ENCODE measurements at places on chromosomes 12 and 14. TPM values are rescaled to one million over a fixed set of nuclear protein-coding genes. Genes with fewer than 3 reads are reported as not detected.

- DNase-seq: no peak
These were observed 47.7 kb downstream of the NOC4L start for GRCh38 chr12:132191715-132192553.

DNA sequence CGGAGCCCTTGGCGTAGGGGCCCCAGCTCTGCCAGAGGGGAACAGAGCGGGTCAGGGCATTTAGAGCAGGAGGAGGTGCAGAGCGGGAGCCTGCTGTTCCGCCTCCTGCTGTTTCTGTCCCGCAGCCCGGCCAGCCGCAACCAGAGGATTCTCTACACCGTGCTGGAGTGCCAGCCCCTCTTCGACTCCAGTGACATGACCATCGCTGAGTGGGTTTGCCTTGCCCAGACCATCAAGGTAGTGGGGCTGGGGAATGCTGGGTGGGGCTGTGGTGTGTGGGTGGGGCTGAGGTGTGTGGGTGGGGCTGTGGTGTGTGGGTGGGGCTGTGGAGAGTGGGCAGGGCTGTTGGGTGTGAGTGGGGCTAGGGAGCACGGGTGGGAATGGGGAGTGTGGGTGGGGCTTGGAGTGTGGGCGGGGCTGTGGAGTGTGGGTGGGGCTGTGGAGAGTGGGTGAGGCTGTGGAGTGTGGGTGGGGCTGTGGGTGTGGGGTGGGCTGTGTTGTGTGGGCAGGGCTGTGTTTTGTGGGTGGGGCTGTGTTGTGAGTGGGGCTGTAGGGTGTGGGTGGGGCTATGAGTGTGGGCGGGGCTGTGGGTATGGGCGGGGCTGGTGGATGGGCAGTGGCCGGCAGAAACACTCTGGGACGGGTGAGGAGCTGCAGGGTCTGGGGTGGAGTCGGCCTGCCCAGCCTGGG, 8.0 kb downstream of the ASPG start:
- no peak for DNase-seq

GRCh38 chr14:34537677-34538009, 1.9 kb downstream of the EAPP start:
- DNase-seq: no peak

DNA sequence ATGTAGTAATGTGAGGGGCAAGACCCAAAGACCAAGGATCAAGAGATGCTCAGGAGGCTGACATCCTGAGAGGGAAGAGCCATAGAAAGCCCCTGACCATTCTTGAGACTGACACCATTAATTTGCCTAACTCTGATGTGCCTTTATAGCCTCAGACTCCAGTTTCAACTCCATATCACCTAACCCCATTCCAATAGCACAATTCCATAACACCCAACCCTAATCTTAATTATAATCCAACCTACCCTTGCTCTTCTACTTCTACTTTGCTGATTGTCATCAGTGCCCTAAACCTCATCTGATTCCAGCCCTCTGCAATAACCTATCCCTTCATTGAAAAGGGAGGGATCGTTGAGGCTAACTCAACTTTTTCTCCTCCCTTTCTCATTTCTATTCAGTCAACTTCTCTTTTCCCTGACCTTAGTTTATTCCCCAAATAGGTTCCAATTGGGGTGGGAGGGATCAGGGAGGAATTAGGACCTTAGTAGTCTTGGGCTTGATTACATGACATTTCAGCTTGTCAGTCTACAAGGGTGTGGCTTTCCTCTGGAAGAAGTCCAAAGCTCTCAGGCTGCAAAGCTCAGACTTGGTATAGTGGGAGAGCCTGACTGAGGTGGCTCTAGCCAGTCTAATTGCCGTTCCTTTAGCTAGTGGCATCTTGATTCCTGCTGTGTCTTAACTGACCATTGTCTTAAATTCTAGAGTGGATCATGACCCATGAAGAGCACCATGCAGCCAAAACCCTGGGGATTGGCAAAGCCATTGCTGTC, 3.1 kb downstream of the PFKM start:
- DNase-seq: no peak

DNA sequence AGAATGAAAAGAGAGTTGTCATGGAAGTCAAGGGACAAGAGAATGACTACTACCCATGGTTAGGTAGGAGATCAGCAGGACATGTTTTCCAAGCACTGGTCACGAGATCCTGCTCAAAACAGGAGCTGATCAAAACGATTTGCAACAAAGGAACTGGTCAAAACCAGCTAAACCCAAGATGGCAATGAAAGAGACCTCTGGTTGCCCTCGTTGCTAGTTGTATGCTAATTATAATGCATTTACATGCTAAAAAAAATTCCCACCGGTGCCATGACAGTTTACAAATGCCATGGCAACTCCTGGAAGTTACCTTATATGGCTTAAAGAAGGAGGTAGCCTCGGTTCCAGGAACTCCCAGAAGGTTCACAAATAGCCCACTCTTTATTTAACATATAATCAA, 95.0 kb upstream of the OTX2 start:
- no peak for DNase-seq

- no peak for DNase-seq
These were observed 89.2 kb downstream of the NUAK1 start for GRCh38 chr12:106049546-106049945.

GRCh38 chr12:78189656-78190055, 359.0 kb downstream of the NAV3 start:
- no peak for DNase-seq

- no peak for DNase-seq
These were observed 10.2 kb upstream of the YARS2 start for GRCh38 chr12:32765906-32766305.

GRCh38 chr12:122081697-122082221, 3.2 kb downstream of the MLXIP start:
- DNase-seq: no peak

GRCh38 chr14:90087433-90087832, 25.6 kb downstream of the KCNK13 start:
- DNase-seq: no peak

- no peak for DNase-seq
These were observed 107.3 kb downstream of the ZFP36L1 start for GRCh38 chr14:68685419-68686204.

- DNase-seq: no peak
These were observed 1136.8 kb downstream of the AACS start for GRCh38 chr12:126201981-126202537.

- DNase-seq: no peak
These were observed 4.0 kb downstream of the STON2 start for GRCh38 chr14:81396113-81396512.

GRCh38 chr12:70936203-70936813, 15.8 kb upstream of the PTPRR start:
- no peak for DNase-seq

GRCh38 chr12:116027551-116027821, 250.0 kb downstream of the MED13L start:
- no peak for DNase-seq

TTC6 gene
- total RNA-seq: 74.7 TPM

SLC17A8 gene
- total RNA-seq: not detected

KCNK13 gene
- total RNA-seq: 0.16 TPM

KRT79 gene
- 0.48 TPM for total RNA-seq

TPH2 gene
- not detected for total RNA-seq

SPRYD4 gene
- 3.6 TPM for total RNA-seq

TAS2R42 gene
- not detected for total RNA-seq
